ENCODE measurements at places on chromosomes 12 and 14.

GRCh38 chr12:1006255-1006654 is 15.2 kb downstream of the ERC1 start:
- no peak for DNase-seq

DNA sequence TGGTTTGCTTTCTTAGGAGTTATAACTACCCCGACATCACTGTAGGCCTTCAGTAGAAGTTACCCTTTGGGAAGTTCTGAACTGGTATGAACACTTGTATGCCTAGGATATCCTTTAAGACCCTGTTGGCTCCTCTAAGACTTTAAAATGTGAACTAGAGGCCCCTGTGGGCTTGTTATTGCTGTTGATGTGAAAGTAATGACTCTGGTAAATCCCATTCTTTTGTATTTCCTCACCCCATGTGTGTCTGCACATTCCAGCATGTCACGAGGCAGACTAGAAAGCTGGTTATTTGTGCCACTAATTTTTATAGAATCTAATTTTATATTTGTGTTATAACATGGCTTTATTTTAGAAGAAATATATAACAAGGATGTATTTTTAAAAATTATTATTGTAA is 48.9 kb downstream of the SERPINA10 start:
- no peak for DNase-seq

GRCh38 chr12:107337346-107338095 is 244.2 kb upstream of the CRY1 start:
- no peak for DNase-seq

DNA sequence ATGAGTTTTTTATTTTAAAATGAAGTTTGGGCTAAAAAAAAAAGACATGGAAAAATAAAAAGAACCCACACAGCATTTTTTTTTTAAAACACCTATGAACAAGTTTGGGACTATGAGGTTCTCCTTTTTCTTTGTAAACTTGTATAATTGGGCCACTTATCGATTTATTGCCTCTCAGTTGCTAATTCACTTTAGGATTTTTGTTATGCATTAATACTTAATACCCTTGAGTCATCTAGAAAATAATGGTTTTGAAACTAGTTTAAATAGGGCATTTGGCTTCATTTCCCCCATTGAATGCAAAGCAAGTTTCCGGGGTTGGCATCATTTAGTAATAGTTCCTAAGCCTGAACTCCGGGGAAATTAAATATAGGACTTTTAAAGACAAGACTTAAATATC is 312.8 kb upstream of the RGS6 start:
- DNase-seq, result no peak

GRCh38 chr14:21023817-21024584 is 860 bp downstream of the NDRG2 start:
- DNase-seq, result no peak

- no peak for DNase-seq
Measured at GRCh38 chr12:66459944-66460482, 157.7 kb downstream of the HELB start.

DNA sequence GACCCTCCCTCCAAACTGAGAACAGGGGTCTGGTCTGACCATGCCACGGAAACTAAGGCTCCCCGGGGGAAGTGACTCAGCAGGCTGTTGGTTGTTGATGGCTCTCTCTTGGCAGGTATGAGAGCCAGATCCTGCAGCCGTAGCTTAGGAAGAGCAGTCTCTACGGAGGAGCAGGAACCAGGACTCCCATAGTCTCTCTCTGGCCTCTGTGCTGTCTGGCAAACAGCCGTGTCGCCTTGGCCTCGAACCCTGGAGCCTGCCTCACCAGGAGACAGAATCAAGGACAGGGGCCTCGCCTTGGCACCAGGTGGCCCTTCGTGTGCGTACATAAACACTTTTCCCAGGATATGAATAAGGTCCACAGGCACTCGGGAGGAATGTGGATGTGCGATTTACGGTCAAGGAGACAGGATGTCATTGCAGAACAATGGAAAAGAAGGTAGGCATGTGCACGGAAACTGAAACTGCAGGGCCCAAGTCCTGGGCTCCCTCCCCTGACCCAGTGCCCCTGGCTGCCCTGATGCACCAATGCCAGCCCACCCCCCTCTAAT is 7.9 kb downstream of the VWF start:
- DNase-seq, result no peak

- DNase-seq, result no peak
Measured at GRCh38 chr14:36619131-36619530, 36.7 kb upstream of the NKX2-8 start.

GRCh38 chr12:81610955-81611889 is 147.9 kb downstream of the PPFIA2 start:
- no peak for DNase-seq

DNA sequence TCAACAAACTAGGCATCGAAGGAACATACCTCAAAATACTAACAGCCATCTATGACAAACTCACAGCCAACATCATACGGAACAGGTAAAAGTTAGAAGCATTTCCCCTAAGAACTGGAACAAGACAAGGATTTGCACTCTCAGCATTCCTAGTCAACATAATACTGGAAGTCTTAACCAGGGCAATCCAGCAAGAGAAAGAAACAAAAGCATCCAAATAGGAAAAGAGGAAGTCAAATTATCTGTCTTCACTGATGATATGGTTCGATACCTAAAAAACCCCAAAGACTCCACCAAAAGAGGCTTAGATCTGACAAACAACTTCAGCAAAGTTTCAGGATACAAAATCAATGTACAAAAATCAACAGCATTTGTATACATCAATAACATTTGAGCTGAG is 32.5 kb downstream of the CCDC38 start:
- no peak for DNase-seq

DNA sequence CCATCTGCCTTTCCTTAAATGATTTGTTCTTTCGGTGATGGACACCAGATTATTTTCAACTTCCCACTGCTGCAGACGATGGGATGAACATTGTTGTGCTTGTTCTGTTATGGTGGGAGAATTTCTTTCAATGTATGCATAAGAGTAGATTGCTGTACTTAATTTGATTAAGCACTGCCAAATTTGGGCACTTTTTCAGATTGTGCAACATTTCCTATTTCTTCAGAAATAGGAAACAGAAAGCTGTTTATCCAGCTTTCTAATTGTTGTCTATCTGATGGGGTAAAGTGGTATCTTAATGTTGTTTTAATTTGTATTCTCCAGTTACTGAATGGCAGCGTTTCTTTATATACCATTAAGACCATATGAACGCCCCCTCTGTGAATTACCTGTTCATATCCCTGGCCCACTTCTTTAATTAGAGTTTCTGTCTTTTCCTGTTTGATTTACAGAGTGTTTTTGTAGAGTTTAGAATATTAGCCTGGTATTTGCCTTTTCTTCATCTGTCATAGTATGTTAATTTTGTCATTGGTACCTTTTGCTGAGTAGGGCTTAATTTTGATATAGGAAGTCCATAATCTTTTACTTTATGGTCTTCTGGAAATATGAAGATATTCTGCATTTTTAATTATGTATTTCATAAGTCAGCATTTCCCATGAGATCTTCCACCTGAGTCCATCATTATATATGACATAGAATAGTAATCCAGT is 59.6 kb downstream of the DIP2B start:
- DNase-seq, result no peak

DNA sequence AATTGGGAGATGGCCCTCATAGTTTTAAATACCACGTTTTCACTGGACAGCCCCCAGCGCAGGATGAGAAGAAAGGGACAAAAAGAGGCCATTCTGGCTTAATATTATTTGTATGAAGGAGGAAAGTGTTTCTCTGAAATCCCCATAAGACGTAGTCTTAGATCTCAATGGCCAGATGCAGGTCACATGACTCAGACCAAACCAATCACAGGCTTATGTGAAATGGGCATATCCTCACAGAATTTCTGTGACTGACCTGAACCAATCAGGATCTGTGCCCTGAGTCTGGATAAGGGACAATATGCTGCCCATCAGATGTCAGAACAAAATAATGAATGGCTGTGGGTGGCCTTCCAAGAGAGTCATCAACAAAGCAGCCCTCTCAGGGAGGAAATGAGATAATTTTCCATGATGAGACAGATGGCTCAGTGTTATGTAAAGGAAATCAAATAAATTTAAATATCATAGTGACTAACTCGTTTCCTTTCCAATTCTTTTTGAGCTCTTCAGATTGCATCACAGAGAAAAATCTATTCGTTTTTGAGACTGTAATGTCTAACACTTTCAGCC is 1009.5 kb upstream of the TMEM132C start:
- no peak for DNase-seq

DNA sequence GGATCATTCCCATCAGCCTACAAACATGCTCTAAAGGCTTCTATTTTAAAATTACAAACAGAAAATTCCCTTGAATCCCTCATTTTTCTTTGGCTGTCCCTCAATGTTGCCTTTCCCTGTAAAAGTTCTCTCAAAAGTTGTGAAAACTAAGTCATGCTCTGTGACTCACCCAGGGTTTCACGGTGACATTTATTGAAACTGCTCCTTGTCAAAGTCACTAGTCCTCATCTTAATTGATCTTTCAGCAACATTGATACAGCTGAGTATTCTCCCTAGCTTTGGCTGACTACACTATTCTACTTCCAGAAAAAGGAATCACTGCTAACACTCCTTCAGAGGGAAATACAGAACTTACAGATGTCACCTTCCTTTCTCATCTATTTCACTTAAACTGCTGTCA is 65.7 kb downstream of the ASCL4 start:
- DNase-seq, result no peak
